ENCODE measurements at places on chromosomes 1 and 21.

DNA sequence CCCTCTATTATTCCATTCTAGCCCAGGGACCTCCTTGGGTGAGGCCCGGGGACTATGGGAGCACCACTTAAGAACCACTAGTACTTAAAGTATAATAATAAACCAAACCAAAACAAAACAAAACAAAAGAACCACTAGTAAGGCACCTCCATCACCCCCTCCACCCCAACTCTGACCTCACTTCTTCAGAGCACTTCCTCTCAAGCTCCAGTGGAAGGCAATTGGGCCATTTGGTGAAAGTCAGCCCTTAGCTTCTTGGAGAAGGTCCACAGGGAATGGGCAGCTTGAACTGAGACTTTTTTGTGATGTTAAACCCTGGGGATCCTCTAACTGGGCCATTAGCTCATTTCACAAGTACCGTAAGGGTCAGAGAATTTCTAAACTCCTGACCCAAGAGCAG is 237.3 kb downstream of the RHOU start:
- DNase-seq, result no peak

DNA sequence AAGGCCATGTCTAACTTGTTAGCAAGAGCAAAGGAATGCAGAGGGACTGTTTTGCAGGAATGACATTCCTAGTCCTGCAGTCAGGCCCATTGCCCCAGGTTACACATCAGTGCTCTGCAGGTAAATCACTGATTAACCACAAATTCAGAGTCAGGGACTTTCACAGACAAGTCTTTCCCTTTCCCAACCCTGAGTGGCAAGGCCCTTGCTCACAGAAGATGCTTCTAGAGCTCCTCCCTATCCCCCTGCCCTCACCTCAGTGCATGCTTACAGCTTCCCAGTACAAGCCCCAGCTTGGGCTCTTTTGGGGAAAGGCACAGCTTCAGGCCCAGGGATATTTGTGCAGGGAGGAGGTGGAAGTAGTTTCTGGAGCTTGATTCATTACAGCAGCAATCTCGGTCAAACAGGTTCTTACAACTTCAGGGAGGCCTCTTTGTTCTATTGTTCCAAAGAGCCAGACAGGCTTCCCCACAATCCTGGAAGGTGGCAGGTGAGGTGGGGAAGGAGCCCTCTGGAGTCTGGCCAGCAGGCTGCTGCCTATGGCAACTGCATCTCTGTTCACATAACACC is 53.9 kb downstream of the CASQ2 start:
- no peak for DNase-seq

GRCh38 chr1:17233675-17234320 is 15.1 kb upstream of the PADI3 start:
- DNase-seq, result no peak

DNA sequence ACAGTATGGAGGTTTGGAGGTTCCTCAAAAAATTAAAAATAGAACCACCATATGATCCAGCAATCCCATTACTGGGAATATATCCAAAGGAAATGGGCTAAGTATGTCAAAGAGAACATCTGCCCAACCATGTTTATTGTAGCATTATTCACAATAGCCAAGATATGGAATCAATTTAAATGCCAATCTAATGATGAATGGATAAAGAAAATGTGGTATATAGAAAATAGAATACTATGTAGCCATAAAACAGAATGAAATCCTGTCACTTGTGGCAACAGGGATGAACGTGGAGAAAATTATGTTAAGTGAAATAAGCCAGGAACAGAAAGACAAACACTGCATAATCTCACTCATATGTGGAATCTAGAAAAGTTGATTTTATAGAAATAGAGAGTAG is 201.7 kb upstream of the AJAP1 start:
- DNase-seq, result no peak

DNA sequence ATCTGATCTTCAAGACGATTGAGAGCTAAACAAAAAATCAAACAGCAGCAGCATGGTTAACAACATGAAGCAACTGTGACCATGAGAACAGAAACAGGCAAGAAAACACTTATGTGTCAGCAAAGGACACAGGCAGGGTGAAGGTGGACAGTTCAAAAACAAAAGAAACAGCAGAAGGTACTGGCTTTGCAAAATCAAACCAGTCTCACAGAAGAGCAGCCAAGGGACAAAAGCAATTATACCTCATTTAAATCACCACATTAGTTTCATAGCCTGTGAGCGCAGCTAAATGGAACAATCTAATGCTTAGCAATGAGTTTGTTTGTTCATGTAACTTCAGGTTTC is 59.1 kb downstream of the CAPN2 start:
- no peak for DNase-seq

DNA sequence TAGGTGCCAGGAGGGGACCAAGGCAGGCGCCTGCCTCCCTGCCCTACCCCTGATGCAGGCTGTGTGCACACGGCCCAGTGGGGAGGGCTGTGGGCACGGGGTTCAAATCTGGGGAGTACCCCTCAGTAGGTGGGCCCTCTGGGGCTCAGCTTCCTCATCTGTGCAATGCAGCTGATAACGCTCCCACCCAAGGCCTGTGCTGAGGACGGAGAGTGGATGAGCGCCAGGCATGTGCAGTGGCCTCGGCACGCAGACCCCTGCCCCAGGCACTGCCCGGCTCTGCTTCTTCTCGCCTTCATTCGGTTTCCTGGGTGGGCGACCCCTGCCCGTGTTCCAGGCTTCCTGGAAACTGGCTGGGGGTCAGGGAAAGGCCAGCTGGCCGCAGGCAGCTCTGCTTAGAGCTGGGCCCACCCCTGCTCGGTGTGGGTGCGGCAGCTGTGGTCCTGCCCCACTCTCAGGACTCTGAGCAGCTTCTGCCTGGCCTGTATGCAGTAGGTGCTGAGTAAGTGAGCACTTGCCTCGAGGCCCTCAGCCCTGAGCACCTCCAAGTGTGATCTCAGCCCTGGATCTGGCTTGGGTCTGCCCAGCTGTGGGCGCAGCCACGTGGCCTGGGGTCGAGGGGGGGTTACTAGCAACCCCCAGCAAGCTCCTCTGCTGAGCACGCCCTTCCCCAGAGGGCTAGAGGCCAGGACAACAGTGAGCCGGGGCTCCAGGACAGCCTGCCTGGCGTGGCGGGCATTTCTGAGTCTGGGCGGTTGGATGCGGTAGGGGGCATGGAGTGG is 11.9 kb upstream of the TNFRSF14 start:
- DNase-seq, result no peak

Measured in hematopoietic multipotent progenitor cell treated with erythropoietin and hydrocortisone succinate and interleukin-3 and kit ligand, for 15 days (in vitro differentiated cells).